ENCODE measurements at places on chromosomes 5 and 9.

DNA sequence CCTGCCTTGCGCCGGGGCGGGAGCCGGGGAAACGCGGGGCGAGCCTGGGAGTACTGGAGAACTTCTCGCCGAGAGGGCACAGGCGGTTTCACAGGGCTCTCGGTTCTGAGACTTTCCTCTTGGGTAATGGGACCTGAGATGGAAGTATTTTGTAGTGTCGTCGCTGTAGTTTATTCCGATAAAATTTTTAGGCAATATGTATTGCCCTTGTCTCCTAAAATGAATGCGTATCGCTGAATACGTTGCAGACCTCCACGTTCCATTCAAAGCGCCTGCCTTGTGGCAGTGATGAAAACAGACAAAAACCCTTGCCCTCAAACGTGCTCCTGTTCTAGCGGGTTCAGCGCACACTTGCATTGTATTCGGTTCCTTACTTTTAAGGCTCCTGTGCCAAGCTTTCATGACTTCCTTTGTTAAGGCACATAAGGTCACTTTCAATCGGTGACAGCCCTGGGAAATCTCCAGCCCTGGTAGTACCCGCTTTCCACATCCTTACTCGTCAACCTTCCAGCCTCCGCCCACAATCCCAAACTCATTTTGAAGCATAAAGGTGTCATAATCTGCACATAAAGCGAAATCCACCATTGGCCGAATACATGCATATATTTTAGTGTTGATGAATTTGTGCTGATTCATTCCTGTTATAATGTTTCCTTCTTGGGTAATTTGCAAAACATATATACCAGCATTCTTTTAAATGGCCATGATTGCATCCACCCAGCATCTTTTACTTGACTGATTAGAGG is 694 bp downstream of the RMI1 start:
- DNase-seq, result no peak

DNA sequence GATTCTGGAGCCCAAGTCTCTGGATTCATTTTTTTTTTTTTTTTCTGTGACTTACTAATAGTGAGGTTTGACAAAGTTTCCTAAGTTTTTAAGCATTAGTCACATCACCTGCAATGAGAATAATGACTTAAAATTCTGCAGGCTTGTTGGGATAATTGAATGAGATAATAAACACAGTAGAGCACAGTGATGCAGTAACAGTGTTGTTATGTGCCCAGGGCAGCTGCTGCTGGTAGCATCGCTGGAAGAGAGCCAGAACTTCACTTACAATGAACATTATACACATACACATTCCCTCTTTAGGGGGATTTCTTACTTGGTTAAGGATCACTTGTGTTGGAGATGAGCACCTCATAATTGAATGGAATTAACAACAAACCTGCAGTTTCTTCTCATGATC is 78.9 kb downstream of the ALDH7A1 start:
- DNase-seq, result no peak

DNA sequence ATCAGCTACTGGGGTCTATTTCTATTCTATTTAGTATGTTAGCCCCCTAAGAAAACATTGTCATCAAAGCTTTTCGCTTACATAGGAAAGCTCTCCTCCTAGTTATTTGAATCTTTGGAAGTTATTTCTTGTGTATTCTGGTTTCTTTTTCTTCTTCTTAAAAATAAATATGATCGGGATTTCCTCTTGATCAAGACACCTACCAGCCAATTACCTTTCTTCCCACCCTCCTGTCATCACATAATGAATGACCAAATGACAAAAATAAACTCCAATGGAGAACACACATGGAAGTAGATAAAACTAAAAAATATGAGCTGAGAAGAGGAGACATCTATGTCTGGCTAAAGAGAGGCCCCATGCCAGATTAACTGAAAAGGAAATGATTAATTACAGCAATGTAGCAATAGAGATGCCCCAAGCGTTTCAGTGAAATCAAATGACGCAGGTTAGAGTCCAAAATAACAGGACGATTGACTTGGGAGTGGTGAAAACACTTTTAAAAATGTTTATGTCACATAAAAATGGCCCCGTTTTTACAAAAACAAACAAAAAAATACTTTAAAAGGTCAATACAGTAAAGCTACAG is 59.5 kb upstream of the PCSK1 start:
- no peak for DNase-seq

DNA sequence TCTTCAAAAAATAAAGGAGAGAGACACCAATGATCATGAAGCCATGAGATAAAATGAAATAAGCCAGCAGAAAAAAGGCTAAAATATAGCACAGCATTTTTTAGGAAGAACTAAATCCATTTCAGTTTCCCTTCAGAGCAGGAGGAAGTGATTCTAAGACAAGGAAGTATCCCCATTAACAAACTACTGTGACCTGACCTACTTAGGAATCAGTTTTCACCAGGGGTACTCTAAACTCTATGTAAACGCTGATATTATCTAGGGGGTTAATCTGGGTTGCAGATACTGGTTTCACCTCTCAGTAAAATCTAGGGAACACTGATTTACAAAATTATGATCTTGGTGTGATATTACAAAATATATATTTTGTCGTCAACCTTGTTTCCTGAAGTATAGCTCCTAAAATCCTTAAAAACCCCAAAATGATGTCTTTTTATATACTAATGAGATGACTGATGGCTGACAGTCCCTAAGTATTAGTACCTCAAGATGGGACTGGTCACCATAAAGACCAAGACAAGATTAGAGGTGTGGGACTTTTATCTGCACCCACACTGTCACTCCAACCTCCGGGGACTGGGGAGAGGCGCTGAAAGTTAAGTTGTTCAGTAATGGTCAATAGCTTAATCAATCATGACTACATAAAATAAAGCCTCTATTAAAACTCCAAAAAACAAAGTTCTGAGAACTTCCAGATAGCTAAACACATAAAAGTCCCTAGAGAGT is 2.9 kb upstream of the FNBP1 start:
- DNase-seq, result no peak

GRCh38 chr5:169299191-169299662 is 1.7 kb downstream of the SLIT3 start:
- no peak for DNase-seq
